Epithelial cell of umbilical artery (primary cell): ENCODE measurements at places on chromosomes 7 and 10. TPM values are rescaled to one million over a fixed set of nuclear protein-coding genes. Genes with fewer than 3 reads are reported as not detected.

Gene CYP2C9
- total RNA-seq: not detected in 2 replicates

Gene ITPRIP
- total RNA-seq: 10.9 and 14.6 TPM in 2 replicates

Gene OR2A12
- not detected in 2 replicates for total RNA-seq

Gene HOXA9
- 28.9 and 31.8 TPM in 2 replicates for total RNA-seq

Gene EPDR1
- 1.3 and 2.9 TPM in 2 replicates for total RNA-seq

Gene HNRNPH3
- 28.6 and 35.1 TPM in 2 replicates for total RNA-seq

Gene MUC12
- total RNA-seq: not detected in 2 replicates

Gene IQUB
- total RNA-seq: 0.15 and 0.32 TPM in 2 replicates

Gene UNC5B
- total RNA-seq: 10.6 and 15.3 TPM in 2 replicates

Gene GBF1
- 13.3 and 13.8 TPM in 2 replicates for total RNA-seq

Gene RET
- total RNA-seq: not detected in 2 replicates

Gene CYP26A1
- 0.76 TPM in 1 of 2 replicates, not detected in the other for total RNA-seq

Gene RBP3
- not detected in 2 replicates for total RNA-seq

Gene MRLN
- not detected in 2 replicates for total RNA-seq

Gene FAM25C
- total RNA-seq: not detected in 2 replicates

Gene PRSS2
- total RNA-seq: 0.76 TPM in 1 of 2 replicates, not detected in the other

Gene RASSF4
- 4.5 and 6.1 TPM in 2 replicates for total RNA-seq

Gene ETV1
- total RNA-seq: 7.8 and 8.1 TPM in 2 replicates

Gene AKR1C3
- 27.1 and 47.7 TPM in 2 replicates for total RNA-seq

Gene ACSM6
- total RNA-seq: not detected in 2 replicates

Gene FAM24B
- 7.5 and 12.2 TPM in 2 replicates for total RNA-seq

Gene PDCD4
- total RNA-seq: 37.7 and 41.6 TPM in 2 replicates

Gene TMEM213
- not detected in 2 replicates for total RNA-seq

Gene NACAD
- under 0.01 and 0.32 TPM in 2 replicates for total RNA-seq

Gene USP6NL
- 13.6 and 17.6 TPM in 2 replicates for total RNA-seq

Gene CASP7
- total RNA-seq: 43.9 and 66.9 TPM in 2 replicates

Gene ASB15
- not detected in 2 replicates for total RNA-seq

Gene RADIL
- 0.32 TPM in 1 of 2 replicates, not detected in the other for total RNA-seq

Gene TRPV5
- total RNA-seq: not detected in 2 replicates

Gene DNAJC9
- 54.6 and 56.8 TPM in 2 replicates for total RNA-seq

Gene RGR
- total RNA-seq: not detected in 2 replicates

Gene RABGEF1
- total RNA-seq: 17.2 and 24.3 TPM in 2 replicates

Gene ANLN
- 52.9 and 56.1 TPM in 2 replicates for total RNA-seq

Gene CSGALNACT2
- 12.0 and 12.3 TPM in 2 replicates for total RNA-seq

Gene CALCR
- total RNA-seq: not detected in 2 replicates

Gene HMX3
- total RNA-seq: not detected in 2 replicates

Gene TACC2
- total RNA-seq: 3.8 and 4.9 TPM in 2 replicates

Gene SFTPA1
- total RNA-seq: not detected in 2 replicates

Gene INSYN2A
- total RNA-seq: not detected in 2 replicates
